ENCODE measurements at places on chromosomes 4 and X. TPM values are rescaled to one million over a fixed set of nuclear protein-coding genes. Genes with fewer than 3 reads are reported as not detected.

DNA sequence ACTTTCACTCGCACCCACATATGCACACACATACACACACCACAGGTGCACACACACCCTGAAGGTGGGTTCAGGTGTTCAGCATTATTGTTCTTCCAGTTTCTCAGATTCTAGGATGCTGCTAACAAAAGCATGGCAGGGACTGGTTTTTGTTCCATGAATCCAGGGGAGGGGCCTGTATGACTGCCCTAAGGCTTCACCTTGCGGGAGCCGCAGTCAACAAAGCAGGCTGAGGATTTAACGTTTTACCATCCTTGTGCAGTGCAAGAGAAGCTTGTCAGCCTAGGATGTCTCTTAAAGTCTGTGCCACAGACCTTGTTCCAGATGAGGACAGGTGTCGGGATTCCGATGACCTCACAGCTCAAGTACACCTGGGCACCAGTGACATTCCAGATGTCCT is 61.8 kb downstream of the POLR2B start:
- no peak for DNase-seq

GRCh38 chr4:8185295-8185694 is 13.8 kb upstream of the SH3TC1 start:
- DNase-seq: no peak

DNA sequence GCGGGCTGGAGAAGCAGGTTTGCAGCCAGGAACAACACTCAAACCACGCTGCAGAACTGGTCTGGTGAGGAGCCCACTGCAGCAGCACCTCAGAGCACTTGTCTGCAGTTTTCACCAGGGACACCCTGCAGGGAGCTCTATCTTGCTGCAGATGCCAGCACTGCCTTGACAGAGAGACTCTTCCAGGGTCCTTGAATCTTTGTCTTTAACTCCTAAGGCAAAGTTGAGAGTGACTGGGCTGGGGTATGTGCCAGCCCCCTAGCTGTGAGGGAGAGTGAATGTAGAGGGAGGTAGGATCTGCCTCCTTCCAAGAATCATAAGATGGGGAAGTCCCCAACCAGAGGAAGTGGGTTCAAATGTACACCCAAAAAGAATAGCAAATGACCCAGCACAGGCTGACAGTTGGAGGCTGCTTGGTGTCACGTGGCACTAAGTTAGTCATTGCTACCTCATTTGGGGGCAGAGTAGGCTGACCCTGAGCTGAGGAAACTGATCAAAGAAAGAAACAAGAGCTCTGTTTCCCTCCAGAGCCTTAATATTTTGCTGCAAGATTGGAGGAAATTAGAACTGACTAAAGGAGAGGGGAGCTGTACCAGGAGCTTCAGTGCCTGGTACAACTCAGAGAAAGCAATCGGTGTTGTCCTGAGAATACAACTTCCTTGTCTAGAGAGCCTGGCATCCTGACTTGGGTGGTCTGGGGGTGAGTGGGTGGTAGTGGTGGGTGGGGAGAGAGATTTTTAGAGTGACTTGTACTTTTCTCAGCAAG is 28.2 kb upstream of the HUWE1 start:
- DNase-seq: no peak

DNA sequence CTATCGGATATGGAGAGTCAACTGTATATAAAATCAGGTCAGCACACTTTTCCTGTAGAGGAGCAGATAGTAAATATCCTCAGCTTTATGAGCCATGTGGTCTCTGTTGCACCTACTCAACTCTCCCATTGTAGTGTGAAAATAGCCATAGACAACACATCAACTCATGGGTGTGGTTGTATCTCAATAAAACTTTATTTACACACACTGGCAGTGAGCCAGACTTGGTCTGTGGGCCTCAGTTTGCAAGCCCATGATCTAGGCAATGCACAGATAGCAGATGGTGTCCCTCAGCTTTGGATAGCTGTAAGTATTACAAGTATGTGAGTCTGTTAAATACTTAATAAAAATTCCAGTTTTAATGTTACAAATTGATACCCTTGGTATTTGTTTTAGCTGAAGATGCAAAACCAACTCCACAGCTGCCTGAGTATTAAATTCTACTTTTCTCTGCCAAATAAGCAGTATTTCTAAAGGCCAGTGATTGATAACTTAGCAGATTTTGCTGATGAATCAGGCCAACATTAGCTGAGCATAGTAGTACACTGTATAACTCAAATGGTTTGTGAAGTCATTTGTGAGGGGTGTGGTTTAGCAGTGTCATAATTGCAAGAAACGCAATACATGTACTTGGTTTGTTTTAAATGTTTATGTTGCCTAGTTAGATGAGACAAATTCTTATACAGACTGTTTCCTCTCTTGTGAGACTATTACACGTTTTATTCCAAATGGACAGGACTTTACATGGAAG is 87.3 kb downstream of the GPR143 start:
- DNase-seq: no peak

- DNase-seq: peak; percentile 53
These were observed 35.1 kb downstream of the PSAPL1 start for GRCh38 chr4:7399440-7400234.

DNA sequence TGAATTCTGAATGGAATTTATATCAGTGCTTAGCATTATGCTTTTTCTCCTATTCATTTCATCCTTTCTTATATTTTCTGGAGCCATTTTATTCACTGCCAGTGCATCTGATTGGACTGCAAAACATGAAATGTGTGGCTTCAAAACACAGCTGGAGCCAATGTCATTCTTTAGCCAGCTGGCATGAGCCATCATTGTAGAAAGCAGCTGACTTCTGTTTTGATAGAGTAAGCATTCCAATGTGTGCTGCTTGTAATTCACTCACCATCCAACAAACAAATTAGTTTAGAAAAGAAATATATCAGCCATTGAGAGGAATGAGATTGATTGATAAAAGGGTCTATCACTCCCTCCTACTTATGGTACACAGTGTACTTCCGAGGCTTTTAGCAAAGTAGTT is 2616.0 kb downstream of the ARAP2 start:
- no peak for DNase-seq

GRCh38 chr4:14568351-14568750 is 433.9 kb upstream of the CPEB2 start:
- no peak for DNase-seq

GRCh38 chrX:12981880-12982279 is 7.0 kb downstream of the TMSB4X start:
- DNase-seq: no peak

DNA sequence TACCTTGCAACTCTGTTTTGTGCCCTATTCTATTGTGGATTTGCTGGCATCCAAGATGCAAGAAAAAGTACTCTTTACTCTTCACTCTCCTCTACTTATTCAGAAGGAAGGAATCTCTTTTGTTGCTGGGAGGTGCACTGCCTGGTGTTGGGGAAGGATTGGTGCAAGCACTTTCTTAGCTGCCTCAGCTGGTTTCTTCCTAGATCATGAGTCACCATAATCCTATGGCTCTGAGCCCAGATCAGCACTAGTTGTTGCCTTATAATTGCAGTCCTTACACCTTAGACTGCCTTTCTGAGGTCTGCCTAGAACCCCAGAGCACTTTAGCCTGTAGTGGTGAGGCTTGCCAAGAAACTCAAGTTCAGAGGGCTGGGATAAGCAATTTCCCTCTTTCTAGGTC is 37.0 kb upstream of the CT83 start:
- DNase-seq: no peak

DNA sequence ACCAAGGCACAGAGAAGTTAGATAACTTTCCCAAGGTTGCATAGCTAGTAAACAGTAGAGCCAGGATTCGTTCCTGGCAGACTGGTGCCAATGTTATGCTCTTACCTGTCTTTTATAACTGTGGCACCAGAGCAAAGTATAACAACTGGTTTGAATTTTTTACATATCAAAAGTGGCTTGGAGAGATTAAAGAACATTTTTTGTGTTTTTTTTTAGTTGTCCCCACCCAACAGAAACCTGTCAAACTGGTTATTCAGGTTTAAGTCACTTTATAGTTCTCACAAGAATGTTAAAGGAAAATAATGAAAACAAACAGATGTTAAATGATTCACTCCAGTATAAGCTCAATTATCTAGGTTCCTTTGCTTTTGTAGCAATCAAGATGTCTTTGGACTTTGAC is 15.6 kb upstream of the FAM47E start:
- no peak for DNase-seq

The S100G gene
- total RNA-seq: not detected

The SLC6A14 gene
- not detected for total RNA-seq

The NKRF gene
- 7.5 TPM for total RNA-seq

The HTR2C gene
- total RNA-seq: not detected

The FTHL17 gene
- total RNA-seq: not detected

The MAGEA8 gene
- total RNA-seq: not detected
